ENCODE measurements at places on chromosomes 3 and 15. TPM values are rescaled to one million over a fixed set of nuclear protein-coding genes. Genes with fewer than 3 reads are reported as not detected.

DUOXA2 gene
- 4.9 TPM for total RNA-seq

PYGO1 gene
- 0.73 TPM for total RNA-seq

EAF2 gene
- 5.2 TPM for total RNA-seq

SLC22A14 gene
- total RNA-seq = not detected

SEMA5B gene
- total RNA-seq = 0.15 TPM

ZPLD1 gene
- total RNA-seq = not detected

TOMM70 gene
- 45.3 TPM for total RNA-seq

IL17RB gene
- 10.9 TPM for total RNA-seq

GABRA5 gene
- not detected for total RNA-seq

CYP1A2 gene
- total RNA-seq = not detected

SSR3 gene
- 114 TPM for total RNA-seq

ZNF280D gene
- 34.0 TPM for total RNA-seq

Data from left colon (tissue), 2 donors.